ENCODE measurements at places on chromosomes 11 and 22. TPM values are rescaled to one million over a fixed set of nuclear protein-coding genes. Genes with fewer than 3 reads are reported as not detected.
A peak's percentile ranks its signal among the peaks of the same experiment; 100 is the strongest.

DNA sequence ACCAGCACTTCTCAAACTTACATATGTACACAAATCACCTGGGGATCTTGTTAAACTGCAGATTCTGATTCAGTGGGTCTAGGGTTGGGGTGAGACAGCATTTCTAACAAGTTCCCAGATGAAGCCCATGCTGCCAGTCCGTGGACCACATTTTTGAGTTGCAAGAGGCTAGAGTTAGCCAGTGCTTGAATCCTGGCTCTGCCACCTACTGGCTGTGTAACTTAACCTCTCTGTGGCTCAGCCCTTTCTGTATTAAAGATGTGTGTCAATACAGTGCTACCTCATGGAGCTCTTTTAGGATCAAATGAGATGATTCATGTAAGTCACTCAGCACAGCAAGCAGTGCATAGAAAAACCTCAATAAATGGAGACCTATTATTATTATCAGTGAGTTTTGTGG is 90.2 kb upstream of the ISX start:
- no peak overlapping the region for H3K27ac ChIP-seq
- no peaks in the 10 kb centered on the region for H3K36me3 ChIP-seq
- no peak overlapping the region for H3K4me3 ChIP-seq

The APOL5 gene
- not detected for total RNA-seq

The DEUP1 gene
- total RNA-seq, result not detected

GRCh38 chr11:132202621-132203020 is 832.2 kb downstream of the NTM start:
- H3K36me3 ChIP-seq, result no peaks in the 10 kb centered on the region
- no peak overlapping the region for H3K4me3 ChIP-seq
- no peaks in the 10 kb centered on the region for H3K27me3 ChIP-seq
- DNase-seq, result no peak

DNA sequence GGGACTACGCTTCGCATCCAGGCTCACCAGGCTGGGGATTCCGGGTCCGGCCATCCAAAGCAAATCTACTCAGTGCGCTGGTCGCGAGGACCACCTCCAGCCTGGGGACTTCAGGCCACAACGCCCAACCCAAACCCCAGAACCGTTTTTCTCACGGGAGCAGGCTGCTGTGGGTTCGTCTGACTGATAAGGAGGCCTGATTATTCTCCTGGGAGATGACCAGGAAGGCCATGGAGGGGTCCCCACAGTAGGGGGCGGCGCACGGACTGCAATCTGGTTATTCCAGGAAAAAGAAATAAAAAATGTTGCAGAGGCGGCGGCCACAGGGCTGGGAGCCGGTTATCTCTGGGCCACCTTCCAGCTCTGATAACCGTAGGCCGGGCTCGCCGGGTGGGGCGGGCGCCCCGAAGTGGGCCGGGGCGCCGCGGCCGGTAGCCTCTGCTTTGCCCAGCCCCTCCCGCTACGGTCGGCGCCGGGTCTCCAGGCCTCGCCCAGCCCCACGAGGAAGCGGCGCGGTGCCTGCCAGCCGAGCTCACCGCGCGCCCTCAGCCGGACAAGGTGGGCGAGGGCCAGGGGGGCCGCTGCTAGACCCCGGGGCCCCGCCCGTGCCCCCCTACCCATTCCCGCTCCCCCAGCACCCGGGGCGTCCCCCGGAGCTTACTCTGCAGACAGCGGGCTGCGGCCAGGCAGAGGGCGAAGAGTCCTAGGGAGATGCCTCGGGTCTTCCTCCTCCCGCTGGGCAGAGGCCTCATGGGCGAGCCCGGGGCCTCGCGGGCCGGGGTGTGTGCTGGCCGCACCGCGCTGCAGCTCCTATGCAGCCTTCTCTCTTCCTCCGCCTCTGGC is 446 bp downstream of the VSTM5 start:
- peaks cover 3% of the 10 kb centered on the region for H3K4me1 ChIP-seq
- peaks cover 31% of the 10 kb centered on the region for H3K27me3 ChIP-seq
- H3K4me3 ChIP-seq, result no peak overlapping the region
- no peak for DNase-seq
- no peak overlapping the region for H3K27ac ChIP-seq
- no peaks in the 10 kb centered on the region for H3K36me3 ChIP-seq

The CHRM1 gene
- total RNA-seq, result not detected

- H3K4me3 ChIP-seq, result no peak overlapping the region
- H3K27ac ChIP-seq, result no peak overlapping the region
Observed at GRCh38 chr11:67500484-67500821, 4.7 kb downstream of the PITPNM1 start.

- H3K27me3 ChIP-seq, result no peaks in the 10 kb centered on the region
- peaks cover 27% of the 10 kb centered on the region for H3K36me3 ChIP-seq
- peak overlapping the region; percentile 54 for H3K4me3 ChIP-seq
- no peak for DNase-seq
Observed at GRCh38 chr11:122691549-122692150, 36.1 kb downstream of the UBASH3B start.

- H3K27ac ChIP-seq, result no peak overlapping the region
- no peaks in the 10 kb centered on the region for H3K27me3 ChIP-seq
- H3K4me1 ChIP-seq, result peaks cover 5% of the 10 kb centered on the region
- no peak for DNase-seq
Observed at GRCh38 chr11:57818812-57819211, 57.2 kb downstream of the CTNND1 start.

- no peak overlapping the region for H3K4me3 ChIP-seq
- H3K4me1 ChIP-seq, result no peaks in the 10 kb centered on the region
- H3K27me3 ChIP-seq, result no peaks in the 10 kb centered on the region
- H3K36me3 ChIP-seq, result no peaks in the 10 kb centered on the region
Observed at GRCh38 chr11:127474766-127475165, 474.2 kb upstream of the KIRREL3 start.

GRCh38 chr11:75430714-75431532 is 2.1 kb downstream of the KLHL35 start:
- peaks cover 19% of the 10 kb centered on the region for H3K4me1 ChIP-seq
- no peak for DNase-seq
- peaks cover 6% of the 10 kb centered on the region for H3K36me3 ChIP-seq
- H3K4me3 ChIP-seq, result peak overlapping the region; percentile 49

- no peak overlapping the region for H3K4me3 ChIP-seq
- H3K4me1 ChIP-seq, result peaks cover 37% of the 10 kb centered on the region
- H3K36me3 ChIP-seq, result peaks cover 3% of the 10 kb centered on the region
- no peaks in the 10 kb centered on the region for H3K27me3 ChIP-seq
Observed at GRCh38 chr11:46553814-46554212, 40.0 kb downstream of the AMBRA1 start.

- no peak for DNase-seq
- peaks cover 5% of the 10 kb centered on the region for H3K4me1 ChIP-seq
- H3K4me3 ChIP-seq, result no peak overlapping the region
- H3K27ac ChIP-seq, result no peak overlapping the region
- H3K36me3 ChIP-seq, result no peaks in the 10 kb centered on the region
Observed at GRCh38 chr11:120004723-120005122, 133.2 kb downstream of the TRIM29 start.

GRCh38 chr22:23418159-23418788 is 161.8 kb downstream of the IGLL1 start:
- no peak for DNase-seq
- peaks cover 4% of the 10 kb centered on the region for H3K27me3 ChIP-seq
- no peak overlapping the region for H3K4me3 ChIP-seq

GRCh38 chr22:40979871-40980270 is 28.7 kb downstream of the RBX1 start:
- no peak for DNase-seq
- no peak overlapping the region for H3K4me3 ChIP-seq
- H3K4me1 ChIP-seq, result no peaks in the 10 kb centered on the region
- no peaks in the 10 kb centered on the region for H3K36me3 ChIP-seq
- H3K27ac ChIP-seq, result no peak overlapping the region

DNA sequence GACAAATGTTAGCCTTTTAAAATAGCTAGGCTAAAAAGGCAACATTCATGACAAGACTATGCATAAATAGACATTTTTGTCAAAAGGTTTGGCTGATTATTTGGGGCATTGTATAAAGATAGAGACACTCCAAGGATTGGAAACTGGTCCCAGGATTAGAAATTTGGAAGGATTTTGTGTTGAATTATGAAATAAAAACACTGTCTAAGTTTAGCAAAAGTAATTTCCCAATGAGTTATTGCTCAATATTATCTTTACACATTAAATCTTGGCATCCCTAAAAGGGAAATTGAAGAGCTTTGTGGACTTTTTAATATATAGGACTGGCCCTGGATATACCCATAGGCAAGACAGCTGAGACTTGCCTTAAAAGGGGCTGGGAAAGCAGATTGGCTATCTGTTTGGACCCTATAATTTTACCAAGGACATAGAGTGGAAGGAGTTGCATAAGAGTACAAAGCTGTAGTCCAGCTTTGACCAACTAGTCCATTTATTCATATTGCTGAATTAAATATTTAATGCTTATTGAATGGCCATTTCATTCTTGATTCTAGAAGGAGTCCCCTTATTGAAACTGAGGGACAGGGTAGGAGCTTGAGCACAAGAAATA is 382.7 kb downstream of the METTL15 start:
- no peaks in the 10 kb centered on the region for H3K36me3 ChIP-seq
- no peak for DNase-seq
- H3K4me3 ChIP-seq, result no peak overlapping the region
- no peaks in the 10 kb centered on the region for H3K27me3 ChIP-seq

DNA sequence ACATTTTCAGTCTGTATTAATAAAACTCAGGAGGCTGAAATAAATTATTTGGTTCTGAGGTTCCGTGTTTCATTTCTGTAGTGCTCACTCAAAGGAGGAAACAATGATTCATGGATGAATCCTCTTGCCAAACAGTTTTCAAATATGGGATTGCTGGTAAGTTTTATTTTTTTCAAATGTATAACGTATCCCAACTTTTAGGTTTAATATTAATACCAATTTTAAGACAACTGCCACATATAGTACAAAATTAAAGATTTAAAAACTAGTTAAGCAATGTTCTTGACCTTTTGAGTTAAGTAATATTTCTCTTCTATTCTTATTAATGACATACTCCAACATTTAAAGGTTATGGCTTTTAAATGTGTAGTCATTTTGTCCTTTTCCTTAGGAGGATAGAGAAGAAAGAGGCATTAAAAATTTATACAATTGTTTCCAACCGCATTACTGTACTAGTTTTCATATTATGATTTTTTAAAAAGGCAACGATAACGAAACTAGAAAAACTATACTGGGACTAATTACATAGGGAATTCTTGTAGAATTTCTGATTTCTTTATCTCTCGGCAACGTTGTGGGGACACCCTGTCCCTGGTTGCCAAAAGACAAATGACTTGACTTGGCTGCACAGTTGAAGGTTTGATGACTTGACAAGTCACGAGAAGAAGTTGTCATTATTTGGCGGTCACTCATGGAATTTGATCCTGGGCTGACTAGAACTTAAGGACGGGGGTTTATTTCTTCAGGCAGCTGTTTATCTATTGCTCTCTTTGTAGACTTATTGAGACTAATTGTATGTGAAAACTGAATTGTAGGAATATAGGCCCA is 69.1 kb upstream of the ADSL start:
- H3K27ac ChIP-seq, result peak overlapping the region; percentile 98
- peaks cover 25% of the 10 kb centered on the region for H3K36me3 ChIP-seq
- H3K27me3 ChIP-seq, result no peaks in the 10 kb centered on the region
- no peak for DNase-seq

DNA sequence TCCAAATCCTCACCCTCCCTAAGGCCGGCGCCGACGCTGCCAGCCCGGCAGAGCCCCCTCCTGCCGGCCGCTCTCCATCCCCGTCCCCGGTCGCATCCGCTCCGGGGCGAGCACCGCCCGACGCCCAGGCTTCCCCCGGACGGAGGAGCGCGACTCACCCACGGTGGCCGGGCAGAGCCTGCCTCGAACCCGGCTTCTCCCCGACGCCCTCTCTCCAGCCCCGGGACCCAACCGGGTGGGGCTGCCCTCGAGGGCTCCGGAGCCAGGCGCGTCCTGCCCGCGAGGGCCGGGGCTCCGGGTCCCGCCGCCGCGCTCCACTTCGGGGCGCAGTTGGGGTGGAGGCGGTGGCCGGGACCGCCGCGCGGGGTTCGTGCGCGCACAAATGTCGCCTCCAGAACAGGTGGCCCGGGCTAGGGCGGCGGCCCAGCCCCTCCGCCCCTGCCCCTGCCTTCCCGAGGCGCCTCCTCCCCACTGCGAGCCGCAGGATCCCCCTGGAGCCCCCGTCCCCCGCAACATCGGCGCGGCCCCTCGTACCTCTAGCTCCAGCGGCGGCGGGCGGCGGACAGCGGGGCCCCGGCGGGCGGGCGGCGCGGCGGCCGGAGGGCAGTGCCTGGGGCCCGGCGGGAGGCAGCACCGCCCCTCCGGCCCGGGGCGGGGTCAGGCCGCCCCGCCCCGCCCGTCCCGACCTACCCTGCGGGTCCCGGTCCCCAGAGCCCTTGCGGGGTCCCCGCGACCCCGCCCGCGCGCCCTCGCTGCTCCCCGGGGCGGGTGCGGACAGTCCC is at the start of gene A4GALT:
TSS of gene A4GALT (minus strand) at position 608 of the 782 bp plus-strand sequence. CDS start 26,919 bp downstream, outside the sequence.
- peak; percentile 22 for DNase-seq
- H3K36me3 ChIP-seq, result no peaks in the 10 kb centered on the region
- peaks cover 18% of the 10 kb centered on the region for H3K4me1 ChIP-seq
- H3K4me3 ChIP-seq, result peak within 1 kb of the TSS; percentile 44

The MUC5AC gene
- not detected for total RNA-seq

The ZP1 gene
- not detected for total RNA-seq

DNA sequence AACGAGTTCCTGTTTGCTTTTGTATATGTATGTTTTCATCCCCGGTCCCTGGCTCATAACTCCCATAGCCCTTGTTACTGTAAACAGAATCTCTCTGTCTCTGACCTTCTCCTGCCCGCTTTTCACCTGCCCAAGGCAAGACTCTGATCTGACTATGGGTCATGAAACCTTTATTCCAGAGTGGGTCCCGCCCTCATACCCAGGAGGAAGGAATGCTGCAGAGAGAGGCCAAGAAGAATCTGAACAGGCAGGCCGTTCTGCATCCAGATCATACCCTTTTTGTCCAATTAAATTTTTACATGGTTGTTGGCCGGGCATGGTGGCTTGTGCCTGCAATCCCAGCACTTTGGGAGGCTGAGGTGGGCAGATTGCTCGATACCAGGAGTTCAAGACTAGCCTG is 39.6 kb downstream of the GRIK4 start:
- H3K36me3 ChIP-seq, result no peaks in the 10 kb centered on the region
- no peak overlapping the region for H3K4me3 ChIP-seq

DNA sequence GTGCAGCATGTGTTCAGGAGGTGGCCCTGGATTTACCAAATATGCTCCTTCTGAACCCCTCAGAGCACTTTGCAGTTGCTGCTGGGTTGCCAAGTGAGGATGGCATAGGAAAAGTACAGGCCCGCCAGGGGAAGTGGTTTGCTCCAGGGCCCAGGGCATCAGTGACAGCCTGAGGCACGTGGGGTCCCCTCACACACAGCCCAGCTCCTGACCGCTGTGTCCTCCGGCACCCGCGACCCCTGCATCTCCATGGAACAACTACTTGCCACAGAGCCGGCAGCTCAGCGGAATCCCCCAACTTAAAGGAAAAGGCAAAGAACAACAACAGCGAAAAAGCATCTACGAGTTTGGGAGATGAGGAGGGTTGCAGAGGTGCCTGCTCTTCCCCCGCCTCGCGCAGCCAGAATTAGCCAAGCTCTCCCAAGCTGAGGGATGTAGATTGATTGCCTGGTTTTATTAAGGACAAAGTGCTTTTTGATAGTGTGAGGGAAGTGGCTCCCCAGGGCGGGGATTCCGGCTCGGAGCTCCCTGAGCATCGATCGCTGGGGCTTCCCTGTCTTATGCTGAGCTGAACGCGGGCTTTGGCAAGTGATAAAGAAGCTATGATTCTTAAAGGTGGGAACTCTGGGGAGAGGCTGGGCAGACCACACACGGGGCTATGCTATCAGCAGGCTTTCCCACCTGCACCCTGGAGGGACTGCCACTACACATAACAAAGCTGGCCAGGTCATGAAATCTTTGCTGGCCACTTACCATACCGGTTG is 174.5 kb downstream of the CEP164 start:
- no peak overlapping the region for H3K4me3 ChIP-seq
- no peak for DNase-seq
- no peak overlapping the region for H3K27ac ChIP-seq
- no peaks in the 10 kb centered on the region for H3K4me1 ChIP-seq
